ENCODE measurements at places on chromosomes 6 and 20. TPM values are rescaled to one million over a fixed set of nuclear protein-coding genes. Genes with fewer than 3 reads are reported as not detected.

Gene SNPH
- polyA plus RNA-seq = 3.1 TPM

Gene TREML1
- not detected for polyA plus RNA-seq

Gene PLEKHG1
- polyA plus RNA-seq = 0.09 TPM

Gene SPAG4
- polyA plus RNA-seq = 5.5 TPM

Gene SLC22A2
- not detected for polyA plus RNA-seq

Gene HLA-DPB1
- polyA plus RNA-seq = 10.7 TPM

Gene UNC5CL
- polyA plus RNA-seq = not detected

Gene SPTLC3
- polyA plus RNA-seq = 0.56 TPM

Gene LRP11
- 46.5 TPM for polyA plus RNA-seq

Gene PSORS1C2
- polyA plus RNA-seq = not detected

Gene MYCT1
- 0.79 TPM for polyA plus RNA-seq

Gene ATAT1
- 13.2 TPM for polyA plus RNA-seq

Gene THBS2
- 97.3 TPM for polyA plus RNA-seq

Gene PROKR2
- polyA plus RNA-seq = not detected

Gene ADGB
- not detected for polyA plus RNA-seq

Gene DLL1
- polyA plus RNA-seq = 0.17 TPM

Gene ZCCHC3
- polyA plus RNA-seq = 8.8 TPM

Gene TRIM31
- not detected for polyA plus RNA-seq

Gene SPATA2
- polyA plus RNA-seq = 4.4 TPM

Gene GDAP1L1
- not detected for polyA plus RNA-seq

Gene TCP1
- polyA plus RNA-seq = 123 TPM

Gene BPIFA1
- not detected for polyA plus RNA-seq

Gene ZC2HC1B
- not detected for polyA plus RNA-seq

Gene XKR7
- not detected for polyA plus RNA-seq

Gene CAGE1
- polyA plus RNA-seq = not detected
